CD4-positive, alpha-beta T cell treated with Interleukin-15 for 4 hours (primary cell): ENCODE measurements at places on chromosomes 2 and 18.

GRCh38 chr2:101106453-101107181 is 44.6 kb downstream of the TBC1D8 start:
- no peak for DNase-seq

- no peak for DNase-seq
Measured at GRCh38 chr2:186460465-186460864, 25.6 kb upstream of the ZC3H15 start.

DNA sequence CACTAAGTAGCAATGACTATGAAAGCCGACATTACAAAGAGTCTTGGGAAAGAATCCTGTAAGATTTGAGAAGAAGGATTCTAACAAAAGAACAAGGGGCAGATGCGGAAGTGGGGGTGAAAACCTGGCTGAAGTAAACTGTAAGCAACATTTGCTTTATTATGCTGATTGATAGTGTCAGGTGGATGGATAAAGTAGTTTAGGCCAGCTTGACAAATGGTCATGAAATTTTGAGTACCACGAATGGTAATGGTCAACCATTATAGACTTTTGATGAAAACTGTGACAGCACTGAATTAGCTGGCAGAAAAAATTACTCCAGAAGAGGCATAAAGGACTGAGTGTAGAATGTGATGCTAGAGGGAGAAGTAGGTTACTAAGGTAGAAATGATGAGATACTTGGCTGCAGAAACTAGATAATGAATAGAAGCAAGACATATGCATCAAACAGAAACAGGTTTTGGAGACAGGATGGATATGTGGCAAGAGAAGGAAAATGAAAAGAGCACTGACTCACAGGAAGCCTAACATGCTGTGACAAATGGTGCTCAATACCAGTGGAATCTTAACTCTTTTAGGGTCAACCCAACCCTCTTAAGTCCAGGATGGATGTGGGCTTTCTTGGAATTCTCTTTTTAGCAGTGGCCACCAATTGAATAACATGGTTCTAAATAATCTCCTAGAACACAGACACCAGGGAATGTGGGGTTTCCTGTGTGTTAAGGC is 6.8 kb downstream of the THUMPD2 start:
- no peak for DNase-seq

DNA sequence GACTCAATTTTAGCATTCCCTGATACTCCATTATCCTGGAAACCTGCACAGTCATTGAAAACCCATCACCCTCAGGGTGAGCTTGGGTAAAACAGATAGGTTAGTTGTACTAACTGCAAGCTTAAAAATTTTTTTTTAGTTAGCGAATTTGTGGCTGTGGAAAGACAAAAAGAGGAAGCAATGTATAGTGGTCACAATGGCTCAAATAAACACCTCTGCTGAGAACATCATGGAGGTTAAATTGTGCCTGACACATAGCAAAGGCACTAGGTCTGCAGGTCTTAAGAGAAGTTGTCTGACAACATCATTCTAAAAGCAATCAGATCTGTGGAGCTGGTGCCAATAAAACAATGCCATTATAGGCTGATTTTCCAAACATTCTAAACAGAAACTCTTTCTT is 84.4 kb upstream of the CAVIN2 start:
- no peak for DNase-seq

GRCh38 chr2:55150834-55151233 is 81.3 kb downstream of the CLHC1 start:
- no peak for DNase-seq

DNA sequence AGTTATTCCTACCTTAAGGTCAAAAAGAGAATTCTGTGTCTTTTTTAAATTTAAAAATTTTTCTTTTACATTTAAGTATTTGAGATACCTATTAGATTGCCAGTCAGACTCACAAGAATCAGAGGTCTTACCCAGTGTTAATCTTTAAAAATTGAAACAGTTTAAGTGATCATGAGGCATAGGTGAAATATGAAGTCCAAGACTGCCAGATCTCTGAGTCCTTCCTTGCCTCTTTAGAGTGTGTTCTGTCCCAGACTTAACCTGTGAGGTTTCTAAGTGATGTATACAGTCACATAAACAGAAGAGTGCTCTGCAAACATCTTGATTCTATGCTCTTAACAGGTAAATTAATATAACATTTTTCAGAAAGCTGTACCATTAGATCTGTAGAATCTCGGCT is 40.6 kb downstream of the ACTR3 start:
- DNase-seq, result no peak

- DNase-seq, result no peak
Measured at GRCh38 chr2:40292291-40292690, 159.6 kb downstream of the SLC8A1 start.

- DNase-seq, result no peak
Measured at GRCh38 chr2:112138159-112139032, at the start of gene FBLN7. FBLN7 (plus strand) TSS chr2:112138385; CDS start chr2:112138656, 271 bp downstream.

DNA sequence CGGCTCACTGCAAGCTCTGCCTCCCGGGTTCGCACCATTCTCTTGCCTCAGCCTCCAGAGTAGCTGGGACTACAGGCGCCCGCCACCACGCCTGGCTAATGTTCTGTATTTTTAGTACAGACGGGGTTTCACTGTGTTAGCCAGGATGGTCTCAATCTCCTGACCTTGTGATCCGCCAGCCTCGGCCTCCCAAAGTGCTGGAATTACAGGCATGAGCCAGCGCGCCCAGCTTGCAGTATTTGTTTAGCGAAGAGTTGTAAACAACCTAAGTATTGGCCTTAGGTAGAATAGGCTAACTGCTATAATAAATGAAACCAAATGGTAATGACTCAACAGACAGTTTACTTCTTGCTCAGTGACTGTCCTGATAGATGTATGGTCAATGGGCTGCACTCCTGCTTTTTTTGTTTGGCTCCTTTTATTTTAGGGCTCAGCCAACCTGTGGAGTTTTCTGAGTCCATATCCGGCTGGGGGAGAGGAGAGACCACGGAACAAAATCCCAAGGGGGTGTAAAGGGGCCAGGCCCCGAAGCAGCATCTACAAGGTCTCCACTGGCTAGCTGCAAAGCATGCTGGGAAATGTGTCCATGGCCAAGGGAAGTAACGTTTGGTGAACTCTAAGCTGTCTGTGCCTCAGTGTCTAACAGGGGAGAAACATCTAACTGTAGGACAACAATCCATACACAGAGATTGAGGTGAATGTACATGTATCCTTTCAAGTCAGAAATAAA is 841.0 kb upstream of the ID2 start:
- DNase-seq, result no peak

DNA sequence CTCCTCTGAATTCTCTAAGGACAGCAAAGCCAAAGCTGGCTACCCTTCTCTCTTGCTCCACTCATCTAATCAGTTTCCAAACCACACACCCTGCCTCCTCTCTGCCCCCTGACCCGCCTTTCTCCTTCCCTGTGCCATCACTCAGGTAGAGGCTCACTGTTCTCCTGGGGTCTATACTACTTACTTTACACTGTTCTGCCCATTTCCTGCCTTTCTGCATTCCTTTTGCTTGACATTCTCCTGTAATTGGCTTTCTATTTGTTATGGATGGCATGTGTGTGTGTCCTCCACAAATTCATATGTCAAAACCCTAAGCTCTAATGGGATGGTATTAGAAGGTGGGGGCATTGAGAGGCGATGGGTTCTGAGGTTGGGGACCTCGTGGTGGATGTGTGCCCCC is 675.2 kb upstream of the ID2 start:
- DNase-seq, result no peak

DNA sequence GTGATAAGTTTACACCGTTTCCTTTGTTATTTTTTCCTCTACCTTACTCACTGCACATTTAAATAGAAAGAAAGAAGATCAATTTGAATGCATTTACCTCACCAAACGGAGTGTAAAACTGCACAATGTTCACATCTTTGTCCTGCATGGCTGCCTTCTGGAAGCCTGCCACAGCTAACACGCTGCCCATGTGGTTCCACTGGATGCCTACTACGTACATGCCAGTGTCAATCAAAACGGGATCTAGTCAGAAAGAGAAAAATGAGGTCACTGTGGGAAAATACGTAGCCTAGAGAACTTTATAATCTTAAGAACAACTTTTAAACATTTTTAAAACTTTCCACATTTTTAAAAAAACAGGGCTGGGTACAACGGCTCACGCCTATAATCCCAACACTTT is 16.4 kb downstream of the WDR35 start:
- DNase-seq, result no peak
